Spinal cord (tissue), 10 donors: ENCODE measurements at places on chromosomes 6 and 20. TPM values are rescaled to one million over a fixed set of nuclear protein-coding genes. Genes with fewer than 3 reads are reported as not detected.

The DSTN gene
- 174 TPM for total RNA-seq

The DUSP15 gene
- total RNA-seq, result 7.8 TPM

The SEL1L2 gene
- total RNA-seq, result not detected

GRCh38 chr20:46359233-46359751 is 47.1 kb downstream of the ELMO2 start:
- no peak for DNase-seq
- H3K4me3 ChIP-seq, result no peak overlapping the region
- H3K27me3 ChIP-seq, result no peaks in the 10 kb centered on the region
- no peak overlapping the region for H3K27ac ChIP-seq
- peaks cover 53% of the 10 kb centered on the region for H3K36me3 ChIP-seq

DNA sequence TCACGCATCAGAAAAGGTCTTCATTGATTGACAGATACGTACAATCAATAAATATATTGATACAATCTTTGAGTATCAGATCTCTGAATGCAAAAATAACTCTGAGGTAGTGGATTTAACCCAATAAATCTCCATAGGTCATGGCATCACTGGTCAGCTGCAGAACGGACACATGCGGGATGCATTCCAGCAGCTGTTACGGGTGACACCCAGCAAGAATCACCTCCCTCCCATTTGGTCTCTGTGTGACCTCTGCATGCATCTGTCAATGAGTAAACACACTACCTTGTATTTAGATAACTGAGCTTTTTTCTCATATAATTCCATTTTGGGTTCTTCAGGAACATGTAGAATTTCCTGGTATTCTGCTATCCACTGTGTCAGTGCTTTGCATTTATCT is 285.4 kb downstream of the SYNE1 start:
- DNase-seq, result no peak
- H3K36me3 ChIP-seq, result peaks cover 32% of the 10 kb centered on the region
- no peaks in the 10 kb centered on the region for H3K27me3 ChIP-seq
- no peaks in the 10 kb centered on the region for H3K4me1 ChIP-seq

- DNase-seq, result no peak
- no peaks in the 10 kb centered on the region for H3K27me3 ChIP-seq
- H3K4me3 ChIP-seq, result no peak overlapping the region
- H3K27ac ChIP-seq, result no peak overlapping the region
- no peaks in the 10 kb centered on the region for H3K36me3 ChIP-seq
- no peaks in the 10 kb centered on the region for H3K4me1 ChIP-seq
Measured at GRCh38 chr20:4406627-4407026, 315.1 kb upstream of the PRND start.

- H3K36me3 ChIP-seq, result no peaks in the 10 kb centered on the region
- no peaks in the 10 kb centered on the region for H3K27me3 ChIP-seq
- DNase-seq, result no peak
- H3K4me3 ChIP-seq, result no peak overlapping the region
- no peak overlapping the region for H3K27ac ChIP-seq
- no peaks in the 10 kb centered on the region for H3K4me1 ChIP-seq
Measured at GRCh38 chr20:22940350-22940749, 94.8 kb upstream of the SSTR4 start.

GRCh38 chr20:23200914-23201313 is 114.8 kb upstream of the CD93 start:
- no peaks in the 10 kb centered on the region for H3K36me3 ChIP-seq
- no peak overlapping the region for H3K4me3 ChIP-seq
- H3K27ac ChIP-seq, result no peak overlapping the region

DNA sequence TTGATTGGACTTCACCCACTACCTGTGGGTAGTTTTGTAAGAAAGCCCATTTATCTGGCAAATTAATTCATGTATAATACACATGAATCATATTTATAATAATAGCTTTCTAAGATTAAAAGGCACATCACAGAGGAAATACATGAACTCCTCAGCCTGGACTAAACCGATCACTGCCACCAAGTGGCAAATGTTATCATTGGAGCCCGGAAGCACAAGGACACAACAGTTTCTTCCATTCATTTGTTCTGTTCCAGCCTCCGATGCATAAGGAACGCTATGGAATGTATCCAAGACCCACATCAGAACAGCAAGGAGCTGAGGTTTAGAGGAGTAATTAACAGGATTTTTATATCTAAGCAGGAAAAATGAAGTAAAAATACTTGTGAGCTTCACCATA is 13.9 kb upstream of the IPCEF1 start:
- no peak overlapping the region for H3K4me3 ChIP-seq
- H3K27ac ChIP-seq, result no peak overlapping the region
- DNase-seq, result peak; percentile 80
- no peaks in the 10 kb centered on the region for H3K27me3 ChIP-seq

- no peak overlapping the region for H3K27ac ChIP-seq
- no peaks in the 10 kb centered on the region for H3K27me3 ChIP-seq
- no peak overlapping the region for H3K4me3 ChIP-seq
- DNase-seq, result no peak
- no peaks in the 10 kb centered on the region for H3K36me3 ChIP-seq
Measured at GRCh38 chr6:4169028-4169789, 33.8 kb upstream of the ECI2 start.

DNA sequence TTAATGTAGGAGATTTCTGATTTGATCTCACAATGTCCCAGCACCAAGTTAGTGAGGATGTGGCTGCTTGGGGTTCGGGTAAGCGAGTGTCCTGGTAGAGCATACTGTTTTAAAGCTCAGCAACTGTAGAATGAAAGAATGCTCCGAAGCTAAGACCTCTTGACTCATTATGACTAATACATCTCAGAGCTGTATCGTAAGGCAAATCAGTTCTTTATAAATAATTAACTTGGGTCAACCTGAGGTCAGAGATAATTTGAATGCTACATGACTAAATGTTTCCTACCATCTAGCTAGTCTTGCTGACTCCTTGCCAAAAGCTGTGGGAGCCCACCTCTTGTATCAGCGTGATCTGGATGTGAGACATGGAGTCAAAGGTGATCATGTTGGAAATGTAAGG is 128.8 kb upstream of the PDE7B start:
- no peaks in the 10 kb centered on the region for H3K27me3 ChIP-seq
- H3K27ac ChIP-seq, result no peak overlapping the region
- no peaks in the 10 kb centered on the region for H3K4me1 ChIP-seq
- H3K4me3 ChIP-seq, result no peak overlapping the region

DNA sequence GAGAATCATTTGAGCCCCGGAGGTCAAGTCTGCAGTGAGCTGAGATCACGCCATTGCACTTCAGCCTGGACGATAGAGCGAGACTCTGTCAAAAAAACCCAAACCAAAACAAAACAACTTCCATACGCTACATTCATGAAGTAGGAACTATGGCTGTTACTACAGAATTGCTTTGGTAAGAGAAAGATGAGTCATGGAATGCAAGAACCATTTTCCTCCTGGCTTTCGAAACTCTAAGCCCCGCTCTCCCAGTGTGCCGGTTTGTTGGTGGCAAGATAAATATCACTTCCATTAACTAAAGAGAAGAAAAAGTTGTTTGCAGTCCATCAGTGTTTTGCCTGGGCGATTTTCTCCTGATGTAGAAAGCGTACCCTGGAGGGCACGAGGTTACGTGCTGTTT is 61.3 kb downstream of the ZDHHC14 start:
- H3K4me1 ChIP-seq, result peaks cover under 1% of the 10 kb centered on the region
- H3K27ac ChIP-seq, result no peak overlapping the region
- no peaks in the 10 kb centered on the region for H3K36me3 ChIP-seq
- no peaks in the 10 kb centered on the region for H3K27me3 ChIP-seq

- H3K4me1 ChIP-seq, result no peaks in the 10 kb centered on the region
- peaks cover 10% of the 10 kb centered on the region for H3K36me3 ChIP-seq
- no peaks in the 10 kb centered on the region for H3K27me3 ChIP-seq
Measured at GRCh38 chr20:19699180-19699971, 58.7 kb upstream of the RIN2 start.

DNA sequence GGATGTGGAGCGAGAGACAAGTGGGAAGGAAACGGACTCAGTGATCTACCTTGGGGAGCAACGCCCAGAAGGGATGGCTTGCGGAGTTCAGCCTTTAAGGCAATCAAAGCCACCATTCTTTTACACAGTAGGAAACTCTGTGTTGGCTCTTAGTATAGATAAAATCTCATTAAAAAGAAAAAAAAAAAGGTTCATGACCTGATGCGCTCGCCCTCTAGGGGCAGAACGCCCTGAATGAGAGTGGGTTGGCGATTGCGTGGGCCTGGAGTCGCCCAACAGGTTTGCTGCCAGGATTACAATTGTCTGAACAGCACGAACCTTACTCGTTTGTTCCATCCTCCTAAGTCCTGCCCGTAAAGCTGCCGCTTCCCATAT is 1.2 kb downstream of the TPD52L1 start:
- peak; percentile 22 for DNase-seq
- H3K4me3 ChIP-seq, result peak overlapping the region; percentile 64
- H3K36me3 ChIP-seq, result no peaks in the 10 kb centered on the region
- H3K27ac ChIP-seq, result no peak overlapping the region

DNA sequence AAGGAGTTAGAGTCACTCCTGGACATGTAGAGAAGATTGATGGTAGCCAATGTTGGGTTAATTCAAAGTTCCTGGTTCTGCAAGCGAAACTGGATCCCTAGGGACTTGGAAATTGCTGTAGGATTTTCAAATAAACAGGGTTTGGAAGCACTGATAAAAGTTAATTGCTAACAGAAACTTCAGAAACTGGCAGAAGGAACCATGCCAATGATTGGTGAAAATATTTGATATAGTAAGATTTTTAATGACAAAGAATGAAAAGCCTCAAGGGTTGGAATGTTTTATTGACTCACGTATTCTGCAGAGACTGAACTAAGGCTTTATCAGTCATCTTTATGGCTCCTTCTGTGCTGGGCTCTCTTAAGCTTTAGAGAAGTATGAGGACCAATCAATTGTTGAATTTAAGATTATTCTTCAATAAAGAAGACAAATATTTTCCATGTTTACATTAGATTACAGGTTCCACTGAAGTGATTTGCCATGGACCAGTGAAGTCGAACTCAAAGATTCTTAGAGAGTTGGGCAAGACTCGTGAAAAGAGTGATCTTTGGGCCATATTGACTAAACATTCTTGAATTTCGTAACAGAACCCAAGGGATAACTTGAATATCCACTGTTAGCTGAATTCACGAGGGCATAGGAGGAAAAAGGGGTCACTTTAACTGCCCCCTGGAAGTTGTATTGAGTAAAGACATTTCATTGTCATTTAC is 371.4 kb downstream of the HDGFL1 start:
- DNase-seq, result no peak
- H3K4me1 ChIP-seq, result no peaks in the 10 kb centered on the region
- no peak overlapping the region for H3K4me3 ChIP-seq
- H3K27ac ChIP-seq, result no peak overlapping the region
- no peaks in the 10 kb centered on the region for H3K36me3 ChIP-seq
